ENCODE measurements at places on chromosomes 7 and 10. TPM values are rescaled to one million over a fixed set of nuclear protein-coding genes. Genes with fewer than 3 reads are reported as not detected.

The PTN gene
- total RNA-seq, result not detected

The GRIFIN gene
- total RNA-seq, result not detected

The SERPINE1 gene
- total RNA-seq, result 1,785 TPM

The C10orf53 gene
- total RNA-seq, result not detected
